Lower leg skin (tissue), 4 donors: ENCODE measurements at places on chromosomes 4 and X.

DNA sequence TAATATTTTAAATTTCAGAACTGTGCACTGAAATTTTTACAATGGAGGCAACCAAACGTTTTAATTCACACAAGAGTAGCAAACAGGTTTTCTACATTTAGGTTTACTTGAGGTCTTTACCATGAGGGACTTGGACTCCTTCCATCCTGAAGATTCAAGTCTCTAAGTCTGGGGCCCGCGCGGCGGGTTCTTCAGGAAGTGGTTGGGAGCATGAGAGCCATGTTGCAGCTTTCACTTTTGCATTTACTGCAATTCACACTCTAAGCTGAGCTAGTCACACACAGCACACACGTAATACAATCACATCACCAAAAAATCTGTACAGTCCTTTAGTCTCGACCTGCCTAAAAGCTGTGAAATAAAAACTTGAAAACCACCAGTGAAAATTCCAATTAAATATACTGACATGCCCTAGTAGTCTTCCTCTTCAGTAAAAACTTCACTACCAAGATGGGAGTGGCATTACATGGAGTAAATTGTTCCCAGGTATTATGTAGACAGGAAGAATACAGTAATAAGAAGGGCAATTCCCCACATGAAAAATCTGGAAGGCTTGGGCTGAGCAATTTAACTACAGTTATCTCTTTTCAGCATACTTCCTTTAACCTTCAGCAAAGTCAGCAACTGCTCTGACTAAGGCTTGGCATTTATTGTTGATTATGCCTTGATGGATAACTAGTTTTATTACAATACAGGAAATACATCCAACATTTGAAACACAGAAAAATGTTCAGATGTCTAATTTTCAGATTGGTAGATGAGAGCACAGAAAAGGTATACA, 571.1 kb upstream of the DIPK2B start:
- no peak for DNase-seq

- DNase-seq: no peak
Observed at GRCh38 chr4:118836301-118837120, 585 bp upstream of the SEC24D start.

DNA sequence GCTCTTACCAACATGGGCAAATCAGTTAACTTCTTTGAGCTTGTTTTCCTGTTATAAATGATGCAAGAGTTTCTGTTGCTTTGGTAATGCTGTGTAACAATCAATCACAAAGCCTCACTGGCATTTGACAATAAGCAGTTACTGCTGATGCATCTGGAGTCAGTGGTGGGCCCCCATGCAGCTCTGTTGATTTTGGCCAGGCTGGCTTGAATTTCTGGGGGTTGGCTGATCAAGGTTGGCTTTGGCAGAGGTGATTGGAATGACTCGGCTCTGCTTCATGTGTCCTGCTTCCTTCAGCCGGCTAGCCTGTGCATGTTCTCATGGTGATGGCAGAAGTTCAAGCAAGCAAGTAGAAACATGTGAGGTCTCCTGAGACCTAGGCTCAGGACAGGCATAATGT, 90.4 kb downstream of the PHEX start:
- peak; percentile 81 for DNase-seq

DNA sequence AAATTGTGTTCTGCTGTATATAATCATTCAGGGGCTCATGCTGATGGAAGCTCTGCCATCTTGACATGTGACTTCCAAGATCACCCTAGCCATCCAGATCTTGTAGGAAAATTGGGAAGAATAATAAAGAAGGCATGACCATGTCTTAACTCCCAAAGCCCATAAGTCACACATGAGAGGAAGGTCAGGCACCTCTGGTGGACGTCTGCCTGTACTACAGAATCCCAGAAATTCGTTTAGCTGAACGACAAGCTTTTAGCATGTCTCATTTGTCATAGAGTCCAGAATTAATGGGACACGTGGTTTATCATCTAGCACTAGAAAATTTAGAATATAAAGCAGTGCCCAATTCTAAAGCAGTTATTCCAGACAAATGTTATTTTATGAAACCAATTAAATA, 212.7 kb downstream of the CENPC start:
- no peak for DNase-seq

DNA sequence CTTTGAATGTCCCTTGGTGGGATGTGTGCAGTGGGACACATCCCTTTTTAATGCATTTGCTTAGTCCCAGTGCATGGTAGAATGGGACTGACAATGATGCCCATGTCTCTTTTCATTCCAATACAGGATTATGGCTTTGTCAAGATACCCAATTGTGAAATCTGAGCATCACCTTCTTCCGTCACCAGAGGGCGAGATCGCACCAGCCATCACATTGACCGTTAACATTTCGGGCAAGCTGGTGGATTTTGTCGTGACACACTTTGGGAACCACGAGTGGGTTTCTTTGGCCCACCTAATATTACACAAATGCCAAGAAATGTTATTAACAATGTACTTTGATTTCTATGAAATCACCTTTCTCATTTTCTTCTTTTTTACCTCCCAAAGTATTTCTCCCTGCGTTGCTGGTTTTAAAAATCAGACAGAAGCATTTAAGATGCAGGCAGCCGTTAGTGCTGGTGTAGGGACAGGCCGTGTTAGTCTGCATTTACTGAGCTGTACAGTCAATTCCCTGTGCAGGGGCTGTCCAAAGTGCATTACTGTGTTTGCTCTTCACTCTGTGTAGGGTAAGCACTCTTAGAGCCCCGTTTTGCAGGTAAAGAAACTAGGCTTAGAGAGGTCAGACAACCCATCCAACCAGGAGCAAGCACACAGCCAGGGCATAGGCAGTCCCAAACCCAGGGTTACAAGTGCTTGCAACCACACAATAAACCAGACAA, 46.5 kb downstream of the CWH43 start:
- DNase-seq: no peak

- DNase-seq: no peak
Observed at GRCh38 chr4:82865592-82865991, 25.4 kb downstream of the SEC31A start.
